ENCODE measurements at places on chromosomes 11 and 22.

DNA sequence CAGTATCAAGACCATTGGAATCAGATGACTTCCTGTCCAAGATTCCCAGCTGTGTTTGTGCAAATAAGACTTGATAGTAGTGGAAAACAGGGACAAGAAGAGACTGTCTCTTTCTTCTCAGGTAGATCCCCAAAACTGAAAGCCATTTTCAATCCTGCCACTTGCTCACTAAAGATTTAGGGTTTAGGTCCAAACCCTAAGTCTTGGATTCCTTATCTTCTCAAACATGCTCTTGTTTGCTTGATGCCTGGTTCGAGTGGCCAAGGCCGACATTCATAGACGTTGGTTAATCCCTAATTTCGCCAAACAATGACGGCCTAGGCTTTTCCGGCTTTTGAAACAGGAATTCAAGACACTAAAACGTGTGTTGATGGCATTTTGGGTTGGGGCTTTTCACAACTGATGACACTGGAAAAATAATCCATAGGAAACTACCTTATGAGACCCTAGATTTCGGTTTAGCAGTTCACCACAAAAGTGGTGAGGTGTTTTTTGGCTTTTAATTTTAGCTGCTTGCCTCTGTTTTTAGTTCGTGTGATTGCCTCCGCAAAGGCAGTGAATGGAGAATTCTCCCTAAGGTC lies 1.0 kb upstream of the GTPBP1 start:
- no peak for DNase-seq

DNA sequence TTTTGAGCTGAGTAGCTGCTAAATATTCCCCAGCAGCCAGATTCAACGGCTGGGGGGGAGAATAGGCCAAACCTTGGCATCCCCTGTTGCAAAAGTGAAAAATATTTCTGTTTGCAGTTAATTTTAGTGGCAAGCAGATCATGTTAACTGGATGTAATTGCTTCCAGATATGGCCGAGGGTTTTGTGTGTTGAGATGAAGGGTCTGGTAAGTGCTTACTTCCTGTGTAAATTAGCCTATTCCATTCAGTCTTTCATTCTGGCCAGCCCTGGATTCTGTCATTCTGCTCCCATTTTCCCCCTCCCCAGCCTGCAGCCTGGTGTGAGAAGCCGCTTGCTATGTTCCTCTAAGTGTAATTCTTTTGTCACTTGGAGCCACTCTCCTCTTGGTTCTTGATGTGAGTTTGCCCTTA lies 17.4 kb downstream of the ZBTB16 start:
- DNase-seq, result no peak

GRCh38 chr11:95014184-95014821 lies 10.8 kb upstream of the KDM4E start:
- DNase-seq, result no peak

DNA sequence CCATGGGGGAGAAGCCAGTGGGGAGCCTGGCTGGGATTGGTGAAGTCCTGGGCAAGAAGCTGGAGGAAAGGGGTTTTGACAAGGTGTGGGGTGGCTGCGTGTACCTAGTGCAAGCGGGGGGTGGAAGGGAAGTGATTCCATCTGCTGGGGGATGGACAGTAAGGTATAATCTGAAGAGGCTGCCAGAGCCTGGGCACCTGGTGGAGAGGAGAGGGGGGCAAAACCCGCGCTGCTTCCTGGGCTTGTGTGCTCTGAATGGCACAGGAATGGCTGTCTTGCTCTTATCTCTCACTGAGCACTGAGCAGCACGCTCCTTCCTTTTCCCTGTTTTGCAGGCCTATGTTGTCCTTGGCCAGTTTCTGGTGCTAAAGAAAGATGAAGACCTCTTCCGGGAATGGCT lies 988 bp downstream of the BANF1 start:
- no peak for DNase-seq

DNA sequence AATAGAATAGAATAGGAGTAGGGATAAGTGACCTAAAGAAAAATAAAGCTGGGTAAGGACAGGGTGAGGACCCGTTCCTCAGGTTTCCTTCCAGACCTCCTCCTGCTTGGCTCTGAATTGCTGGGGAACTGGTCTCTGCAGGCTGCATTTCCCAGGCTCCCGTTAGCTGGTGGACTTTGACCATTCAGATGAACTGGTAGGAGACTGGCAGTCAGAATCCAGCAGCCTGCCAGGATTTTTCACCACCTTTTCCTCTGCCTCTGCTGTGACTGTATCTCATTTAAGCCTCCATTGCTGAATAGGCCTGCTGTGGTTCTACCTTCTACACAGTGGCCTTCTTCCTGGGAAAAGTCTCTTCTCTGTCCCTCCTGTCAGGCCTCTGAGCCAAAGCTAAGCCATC lies 24.6 kb upstream of the SMPD1 start:
- no peak for DNase-seq

DNA sequence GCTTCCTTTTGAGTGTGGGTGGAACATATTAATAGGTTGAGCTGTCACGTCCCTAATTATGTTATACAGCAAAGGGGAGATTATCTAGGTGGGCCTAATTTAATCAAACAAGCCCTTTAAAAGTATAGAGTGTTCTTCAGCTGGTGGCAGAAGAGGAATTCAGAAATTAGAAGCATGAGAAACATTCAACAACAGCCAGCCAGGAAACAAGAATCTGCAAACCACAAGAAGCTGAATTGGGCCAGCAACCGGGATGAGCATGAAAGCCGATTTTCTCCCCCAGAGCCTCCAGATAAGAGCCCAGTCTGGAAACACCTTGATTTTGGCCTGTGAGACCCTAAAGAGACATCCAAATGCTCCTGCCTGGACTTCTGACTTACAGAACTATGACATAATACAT lies 105.8 kb upstream of the LDLRAD3 start:
- DNase-seq, result no peak

GRCh38 chr22:22228421-22228820 lies 16.2 kb upstream of the VPREB1 start:
- no peak for DNase-seq

DNA sequence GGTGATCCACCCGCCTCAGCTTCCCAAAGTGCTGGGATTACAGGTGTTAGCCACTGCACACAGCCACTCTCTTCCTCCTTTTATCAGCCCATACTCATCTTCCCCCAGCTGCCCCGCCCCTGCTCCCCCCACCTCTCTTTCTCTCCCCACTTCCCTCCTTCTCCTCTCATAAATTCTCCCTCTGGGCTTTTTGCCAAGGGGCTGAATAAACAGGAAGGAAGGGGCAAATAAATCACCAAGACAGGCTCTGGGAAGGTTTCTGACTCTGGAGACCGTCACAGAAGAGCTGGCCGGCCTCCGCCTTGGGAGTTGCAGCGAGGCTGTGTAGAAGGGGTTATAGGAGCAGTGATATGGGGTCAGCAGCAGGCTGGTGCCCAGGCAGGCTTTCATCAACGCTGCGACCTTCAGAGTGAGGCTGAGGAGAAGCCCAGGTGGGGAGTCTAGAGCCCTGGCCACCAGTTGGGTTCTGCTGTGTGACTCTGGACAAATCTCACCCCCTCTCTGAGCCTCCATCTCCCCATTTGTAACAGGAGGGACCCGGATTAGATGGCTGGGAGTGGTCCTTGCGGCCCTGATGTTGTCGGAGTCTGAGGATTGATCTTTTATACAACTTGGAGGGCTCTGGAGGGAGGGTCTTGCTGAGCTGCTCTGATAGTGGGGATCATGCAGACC lies 62.6 kb upstream of the RASD2 start:
- peak; percentile 92 for DNase-seq

DNA sequence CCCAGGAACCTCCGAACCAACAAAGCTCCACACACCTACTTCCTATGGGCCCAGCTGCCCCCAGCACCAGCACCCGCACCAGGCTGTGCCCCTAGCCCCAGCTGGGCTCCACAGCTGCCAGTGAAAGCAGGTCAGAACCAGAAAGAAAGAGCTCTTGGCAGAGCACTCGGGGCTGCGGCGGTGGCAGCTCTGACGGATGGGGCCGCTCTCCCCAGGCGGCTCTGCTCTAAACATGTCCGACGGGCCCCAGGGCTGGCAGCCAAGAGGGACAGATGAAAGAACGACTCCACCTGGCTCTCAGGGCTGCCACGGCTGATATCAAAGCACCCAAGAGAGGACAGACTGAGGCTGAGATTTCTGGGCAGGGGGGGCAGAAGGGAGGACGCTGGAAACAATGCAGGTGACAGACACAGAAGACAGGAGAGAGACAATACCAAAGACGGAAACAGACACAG lies 25.7 kb downstream of the LRFN4 start:
- no peak for DNase-seq

- no peak for DNase-seq
These were observed 67.0 kb downstream of the OR5AK2 start for GRCh38 chr11:57055744-57056143.

DNA sequence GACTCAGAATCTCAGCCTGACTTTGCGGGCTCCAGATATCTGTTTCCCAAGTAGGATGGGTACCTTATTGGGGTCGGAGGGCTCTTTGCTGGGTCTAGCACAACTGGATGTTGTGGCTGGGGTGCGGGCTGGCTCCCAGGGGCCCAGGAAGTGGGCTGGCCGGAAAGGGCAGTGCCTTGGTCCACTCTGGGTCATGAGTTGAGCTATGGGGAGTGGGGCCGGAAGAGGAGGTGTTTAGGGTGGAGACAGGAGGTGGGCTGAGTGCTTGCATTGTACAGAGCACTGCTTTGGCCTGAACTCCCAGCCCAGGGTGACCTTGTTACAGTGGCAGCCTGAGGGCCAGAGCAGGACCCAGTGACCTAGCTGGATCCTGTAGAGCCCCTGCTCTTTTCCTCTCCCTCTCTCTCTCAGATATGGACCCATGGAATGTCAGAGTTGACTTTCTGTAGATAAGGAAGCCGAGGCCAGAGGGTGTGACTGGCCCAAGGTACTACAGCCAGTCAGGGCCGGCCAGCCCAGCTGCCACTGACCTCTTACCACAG lies 13.2 kb downstream of the PHLDB1 start:
- no peak for DNase-seq

DNA sequence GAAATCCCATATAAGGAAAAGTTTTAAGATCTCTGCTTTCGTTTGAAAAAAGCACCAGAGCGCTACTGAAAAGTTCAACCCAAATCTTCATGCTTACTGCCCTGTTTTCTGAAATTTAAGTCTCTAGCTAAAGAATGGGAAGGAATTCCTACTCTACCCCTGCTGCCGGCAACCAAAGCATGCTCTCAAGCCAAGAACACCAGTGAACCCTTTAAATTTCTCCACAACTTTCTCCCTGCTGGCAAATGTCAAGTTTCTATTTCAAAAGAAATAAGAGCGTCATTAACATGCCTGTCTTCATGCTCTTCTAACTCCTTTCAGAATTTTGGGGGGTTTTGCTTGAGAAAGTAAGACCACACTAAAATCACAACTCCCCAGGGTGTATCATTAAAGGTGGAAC lies 6.8 kb upstream of the SMCO4 start:
- no peak for DNase-seq

GRCh38 chr11:15672825-15673224 lies 558.1 kb downstream of the INSC start:
- no peak for DNase-seq

GRCh38 chr11:20060647-20061205 lies 99.5 kb downstream of the DBX1 start:
- DNase-seq, result no peak

DNA sequence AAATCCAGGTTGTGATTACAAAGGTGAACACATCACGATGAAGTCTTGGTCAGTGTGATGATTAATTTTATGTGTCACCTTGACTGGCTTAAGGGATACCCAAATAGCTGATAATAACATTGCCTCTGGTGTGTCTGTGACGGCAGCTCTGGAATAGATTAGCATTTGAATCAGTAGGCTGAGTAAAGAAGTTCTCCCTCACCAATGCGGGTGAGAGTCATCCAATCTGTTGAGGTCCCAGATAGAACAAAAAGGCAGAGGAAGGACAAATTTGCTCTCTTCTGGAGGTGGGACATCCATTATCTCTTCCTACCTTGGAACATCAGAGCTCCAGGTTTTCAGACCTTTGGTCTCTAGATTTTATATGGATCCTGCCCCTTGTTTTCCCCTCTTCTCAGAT lies 856.2 kb upstream of the CCDC90B start:
- no peak for DNase-seq

DNA sequence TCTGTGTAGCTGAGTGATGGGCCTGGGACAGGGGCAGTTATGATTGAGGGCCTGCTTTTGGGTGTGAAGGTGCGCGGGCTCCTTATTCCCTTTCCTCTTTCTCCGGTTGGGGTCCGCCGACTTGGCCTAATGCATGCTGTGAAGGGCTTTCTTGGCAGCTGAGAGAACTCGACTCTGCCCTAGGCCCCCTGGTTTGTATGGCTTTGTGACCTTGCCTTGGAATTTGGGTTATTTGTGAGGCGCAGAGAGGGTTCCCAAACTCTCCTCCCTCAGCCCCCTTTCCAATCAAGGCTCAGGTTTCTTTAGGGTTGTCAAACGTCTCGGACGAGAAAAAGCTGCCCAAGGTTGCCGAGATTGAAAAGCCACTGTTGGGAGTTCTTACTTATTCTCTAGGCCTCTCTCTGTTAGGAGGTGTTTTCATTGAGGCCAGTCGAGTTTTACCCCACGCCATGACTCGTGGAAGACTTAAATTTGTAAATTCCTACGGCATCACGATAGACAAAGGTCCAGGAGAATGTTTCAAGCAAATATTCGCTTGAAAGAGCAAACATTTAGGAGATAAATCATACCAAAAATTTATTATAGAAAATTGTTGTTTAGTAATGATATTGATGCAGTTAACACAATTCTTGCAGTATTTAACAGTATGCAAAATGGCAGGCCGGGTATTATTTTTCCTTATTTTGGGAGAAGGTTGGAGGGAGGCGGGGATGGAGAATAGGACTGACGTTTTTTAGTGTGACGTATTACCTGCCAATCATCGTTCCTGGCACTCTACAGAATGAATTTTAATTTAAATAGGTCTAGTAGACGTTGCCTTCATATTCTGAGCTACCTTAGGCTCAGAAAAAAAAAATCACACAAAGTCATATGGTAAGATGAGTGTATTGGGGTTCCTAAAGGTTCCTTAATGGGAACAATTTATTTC lies 689 bp downstream of the PDHX start:
- peak; percentile 10 for DNase-seq

DNA sequence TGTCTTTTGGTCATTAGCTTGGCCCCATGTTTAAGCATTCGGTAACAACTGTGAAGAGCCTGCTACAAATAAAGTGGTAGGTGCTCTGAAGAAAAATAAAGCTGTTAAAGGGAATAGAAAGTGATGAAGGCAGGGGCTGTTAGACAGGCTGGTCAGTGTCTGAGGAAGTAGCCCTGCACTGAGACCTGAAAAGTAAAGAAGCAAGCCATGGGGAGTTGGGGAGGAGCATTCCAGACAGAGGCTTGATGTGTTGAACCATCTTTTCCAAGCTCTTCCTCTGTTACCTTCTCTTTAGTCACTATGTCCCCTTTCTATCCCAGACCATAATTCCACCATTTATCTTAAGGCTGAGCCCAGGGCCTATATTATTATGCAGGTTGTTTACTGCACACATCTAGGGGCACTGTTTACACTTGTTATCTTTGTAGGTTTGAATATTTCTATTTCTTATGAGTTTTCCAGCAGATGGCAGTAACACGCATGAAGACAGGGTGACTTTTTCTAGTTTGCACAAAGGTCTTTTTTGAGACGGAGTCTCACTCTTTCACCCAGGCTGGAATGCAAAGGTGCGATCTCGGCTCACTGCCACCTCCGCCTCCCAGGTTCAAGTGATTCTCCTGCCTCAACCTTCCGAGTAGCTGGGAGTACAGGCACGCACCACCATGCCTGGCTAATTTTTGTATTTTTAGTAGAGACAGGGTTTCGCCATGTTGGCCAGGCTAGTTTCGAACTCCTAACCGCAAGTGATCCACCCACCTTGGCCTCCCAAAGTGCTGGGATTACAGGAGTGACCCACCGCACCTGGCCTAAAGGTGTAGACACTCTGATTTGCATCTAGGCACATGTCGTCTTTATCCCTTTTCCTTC lies 23.0 kb downstream of the ZFTA start:
- no peak for DNase-seq

- no peak for DNase-seq
These were observed 22.8 kb upstream of the TP53AIP1 start for GRCh38 chr11:128965485-128965884.
